ENCODE measurements at places on chromosomes 16 and 17. TPM values are rescaled to one million over a fixed set of nuclear protein-coding genes. Genes with fewer than 3 reads are reported as not detected.

GRCh38 chr16:79810449-79811189, 210.1 kb upstream of the MAF start:
- DNase-seq = no peak

SLFN11 gene
- total RNA-seq = 2.1 TPM

DNA sequence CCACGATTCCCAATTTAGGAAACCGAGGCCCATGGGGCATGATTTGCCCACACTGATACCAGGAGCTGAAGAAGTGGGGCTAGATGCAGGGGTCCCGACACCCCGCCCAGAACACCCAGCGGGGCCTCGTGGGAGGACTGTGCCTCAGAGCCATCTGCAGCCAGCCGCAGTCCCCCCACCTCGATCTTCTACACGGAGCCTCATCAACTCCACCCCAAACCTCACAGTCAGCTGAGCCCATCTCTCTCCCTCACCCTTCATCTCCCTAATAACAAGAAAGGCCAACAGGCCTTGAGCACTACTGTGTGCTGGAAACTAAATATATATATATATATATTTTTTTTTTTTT, 4.2 kb downstream of the ITGAE start:
- DNase-seq = no peak

DNA sequence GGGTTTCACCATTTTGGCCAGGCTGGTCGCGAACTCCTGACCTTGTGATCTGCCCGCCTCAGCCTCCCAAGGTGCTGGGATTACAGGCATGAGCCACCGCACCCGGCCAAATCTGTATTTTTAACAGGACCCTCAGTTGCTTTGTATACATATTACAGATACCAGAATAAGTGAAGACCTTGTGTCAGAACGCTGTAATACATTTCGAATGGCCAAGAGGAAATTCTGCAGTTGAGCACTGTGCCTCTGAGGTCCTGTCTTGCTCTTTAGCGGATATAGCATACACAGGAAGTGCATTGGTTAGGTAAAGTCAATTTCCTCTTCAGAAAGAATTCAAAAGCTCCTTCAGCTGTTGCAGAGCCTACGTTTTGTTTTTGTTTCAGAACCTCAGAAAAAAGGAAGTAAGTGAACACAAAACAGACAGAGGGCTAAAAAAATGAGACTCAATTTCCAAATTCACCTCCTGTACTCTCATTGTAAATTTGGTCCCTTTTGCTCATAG, 15.7 kb downstream of the CRLF3 start:
- DNase-seq = no peak

- DNase-seq = no peak
Measured at GRCh38 chr16:6446370-6446769, 886.3 kb upstream of the RBFOX1 start.

DNA sequence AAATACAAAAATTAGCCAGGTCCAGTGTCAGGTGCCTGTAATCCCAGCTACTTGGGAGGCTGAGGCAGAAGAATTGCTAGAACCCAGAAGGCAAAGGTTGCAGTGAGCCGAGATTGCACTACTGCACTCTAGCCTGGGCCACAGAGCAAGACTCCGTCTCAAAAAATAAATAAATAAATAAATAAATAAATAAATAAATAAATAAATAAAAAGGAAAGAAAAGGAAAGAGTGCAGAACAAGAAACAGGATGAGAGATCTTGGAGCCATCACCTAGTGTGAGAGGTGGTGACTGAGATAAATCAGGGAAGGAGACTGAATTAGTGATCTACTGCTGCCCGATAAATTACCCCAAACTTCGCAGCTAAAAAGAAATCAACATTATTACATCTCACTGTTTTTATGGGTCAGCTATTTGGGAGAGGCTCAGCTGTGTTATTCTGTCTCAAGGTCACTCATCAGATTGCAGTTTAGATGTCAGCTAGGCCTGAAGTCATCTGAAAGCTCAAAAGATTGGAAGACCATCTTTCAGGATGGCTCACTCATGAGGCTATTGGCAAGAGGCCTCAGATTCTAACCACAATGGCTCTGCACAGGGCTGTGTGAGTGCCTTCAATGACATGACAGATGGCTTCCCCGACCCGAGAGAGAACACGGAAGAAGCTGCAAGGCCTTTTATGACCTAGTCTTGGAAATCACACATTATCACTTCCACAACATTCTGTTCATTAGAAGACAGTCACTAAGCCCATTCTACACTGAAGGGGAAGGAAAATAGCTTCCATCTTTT, 66.4 kb downstream of the CMC2 start:
- no peak for DNase-seq

GAS2L2 gene
- 0.11 TPM for total RNA-seq

DNA sequence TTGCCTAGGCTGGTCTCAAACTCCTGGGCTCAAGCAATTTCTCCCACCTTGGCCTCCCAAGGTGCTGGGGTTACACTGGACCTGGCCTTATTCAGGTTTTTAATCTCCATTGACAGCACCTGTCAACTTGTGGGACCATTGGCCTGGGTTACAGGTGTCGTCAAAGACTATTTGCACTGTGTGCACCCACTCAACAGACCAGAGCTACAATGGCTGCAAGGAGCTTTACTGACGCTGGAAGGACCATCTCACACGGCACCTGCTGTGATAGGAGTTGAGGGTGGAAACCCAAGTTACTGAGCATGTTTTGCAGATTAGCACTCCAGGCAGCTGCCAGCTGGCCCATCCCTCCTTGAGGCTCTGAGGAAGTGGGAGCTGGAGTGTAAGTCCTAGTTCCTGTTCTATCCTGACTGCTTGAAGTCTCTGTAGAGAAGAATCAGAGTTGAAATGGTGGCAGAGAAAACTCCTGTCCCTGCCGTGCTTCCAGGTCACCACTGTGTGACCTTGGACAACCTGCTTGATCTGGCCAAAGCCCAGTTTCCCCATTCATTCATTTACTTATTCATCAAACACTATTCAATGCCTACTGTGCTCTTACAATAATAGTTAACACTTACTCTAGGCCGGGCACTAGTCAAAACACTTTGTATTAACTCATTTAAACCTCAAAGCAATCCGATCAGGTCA, 42.4 kb upstream of the LONP2 start:
- no peak for DNase-seq

ERN1 gene
- total RNA-seq = 39.4 TPM

FBXL16 gene
- 4.3 TPM for total RNA-seq

DNA sequence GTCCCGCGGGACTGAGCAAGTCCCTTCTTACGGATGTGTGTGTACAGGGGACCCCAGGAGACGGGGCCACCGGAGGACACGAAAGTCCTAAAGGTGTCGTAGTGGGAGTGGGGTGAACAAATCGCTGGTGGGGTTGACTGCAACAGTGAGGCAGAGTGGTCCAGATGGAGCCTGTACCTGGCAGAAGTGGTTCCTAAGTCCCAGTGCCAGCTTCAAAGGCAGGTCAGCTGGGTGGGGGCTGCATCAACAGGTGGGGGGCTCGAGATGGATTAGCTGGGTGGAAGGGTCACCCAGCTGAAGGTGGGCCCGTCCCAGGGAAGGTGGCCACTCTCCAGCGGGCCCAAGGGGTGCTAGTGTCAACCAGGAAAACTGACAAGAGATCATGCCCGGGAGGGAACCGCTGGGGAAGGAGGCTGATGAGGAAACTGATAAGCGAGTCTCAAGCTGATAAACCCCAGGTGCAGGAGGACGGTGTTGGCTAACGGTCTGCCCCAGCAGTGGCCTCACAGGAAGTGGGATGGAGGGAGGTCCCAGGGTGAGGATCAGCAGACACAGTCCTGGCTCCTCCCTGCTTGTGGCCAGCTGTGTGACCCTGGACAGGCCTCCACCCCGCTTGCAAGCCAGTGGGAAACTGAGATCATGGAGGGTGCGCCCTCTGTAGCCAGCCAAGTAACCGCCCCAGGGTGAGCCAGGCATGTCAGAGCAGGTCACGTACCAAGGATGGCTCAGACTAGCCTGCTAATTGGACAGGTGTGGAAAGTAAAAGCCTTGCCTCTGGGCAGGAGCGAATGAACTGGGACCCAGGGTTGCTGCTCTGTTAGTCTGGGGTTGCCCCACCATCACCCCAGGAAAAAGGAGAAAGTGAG, 1.0 kb downstream of the ORAI3 start:
- DNase-seq = no peak

DNA sequence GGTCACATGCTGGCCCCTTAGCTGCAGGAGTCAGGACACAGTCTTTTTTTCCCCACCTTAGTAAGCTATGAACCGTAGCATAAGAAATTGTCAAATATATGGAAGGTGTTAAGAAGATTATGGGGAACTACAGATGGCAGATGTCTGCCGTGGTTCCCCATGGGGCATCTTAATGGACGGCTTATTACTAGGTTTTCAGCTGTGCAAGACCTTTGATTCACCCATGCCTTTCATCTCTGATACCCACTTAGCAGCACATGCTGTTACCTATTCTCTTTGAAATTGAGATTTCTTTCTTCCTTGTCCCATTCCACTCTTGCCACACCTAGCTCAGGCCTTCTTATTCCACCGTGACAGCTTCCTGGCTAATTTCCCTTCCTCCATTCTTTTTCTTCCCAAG, 70.7 kb downstream of the RPTOR start:
- DNase-seq = no peak

DNA sequence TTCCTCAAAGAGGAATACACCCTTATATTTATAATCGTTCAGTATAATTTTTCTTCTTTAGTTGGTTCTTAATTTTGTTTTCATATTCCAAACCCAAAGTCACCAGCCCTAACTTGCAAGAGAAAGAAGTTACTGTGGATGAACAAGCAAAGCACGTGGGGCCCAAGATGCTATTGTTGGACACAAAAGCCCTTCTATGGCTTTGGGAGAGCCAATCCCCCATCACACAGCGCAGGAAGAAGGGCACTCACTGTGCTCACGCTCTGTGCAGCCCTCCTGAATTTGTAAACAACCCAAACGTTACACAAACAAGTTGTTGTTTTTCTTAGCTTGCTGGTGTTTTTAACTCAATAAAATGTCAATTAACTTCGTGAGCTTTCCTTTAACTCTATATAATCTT, 22.5 kb downstream of the SPPL2C start:
- no peak for DNase-seq

KRTAP4-6 gene
- total RNA-seq = not detected

DNA sequence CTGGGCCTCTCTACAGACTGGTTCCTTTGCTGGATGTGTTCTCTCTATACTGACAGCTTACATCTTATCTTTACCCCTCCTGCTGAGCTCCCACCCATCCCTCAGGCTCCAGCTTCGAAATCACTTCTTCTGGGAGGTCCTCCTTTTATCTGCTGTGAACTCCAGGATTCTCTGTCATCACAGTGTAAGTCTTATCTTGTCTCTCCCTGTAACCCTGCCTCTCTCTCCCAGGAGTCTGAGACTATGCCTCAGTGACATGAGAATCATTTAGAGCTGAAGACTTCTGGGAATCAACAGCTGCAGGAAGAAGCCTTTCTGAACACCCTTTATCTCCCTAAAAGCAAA, 148.1 kb upstream of the HS3ST3A1 start:
- no peak for DNase-seq

CACNA1H gene
- total RNA-seq = 42.8 TPM

- DNase-seq = no peak
Measured at GRCh38 chr16:1182950-1183907, 30.3 kb downstream of the CACNA1H start.

GRCh38 chr16:27264151-27264550, 4.4 kb downstream of the NSMCE1 start:
- no peak for DNase-seq

MAFG gene
- total RNA-seq = 29.5 TPM

DNA sequence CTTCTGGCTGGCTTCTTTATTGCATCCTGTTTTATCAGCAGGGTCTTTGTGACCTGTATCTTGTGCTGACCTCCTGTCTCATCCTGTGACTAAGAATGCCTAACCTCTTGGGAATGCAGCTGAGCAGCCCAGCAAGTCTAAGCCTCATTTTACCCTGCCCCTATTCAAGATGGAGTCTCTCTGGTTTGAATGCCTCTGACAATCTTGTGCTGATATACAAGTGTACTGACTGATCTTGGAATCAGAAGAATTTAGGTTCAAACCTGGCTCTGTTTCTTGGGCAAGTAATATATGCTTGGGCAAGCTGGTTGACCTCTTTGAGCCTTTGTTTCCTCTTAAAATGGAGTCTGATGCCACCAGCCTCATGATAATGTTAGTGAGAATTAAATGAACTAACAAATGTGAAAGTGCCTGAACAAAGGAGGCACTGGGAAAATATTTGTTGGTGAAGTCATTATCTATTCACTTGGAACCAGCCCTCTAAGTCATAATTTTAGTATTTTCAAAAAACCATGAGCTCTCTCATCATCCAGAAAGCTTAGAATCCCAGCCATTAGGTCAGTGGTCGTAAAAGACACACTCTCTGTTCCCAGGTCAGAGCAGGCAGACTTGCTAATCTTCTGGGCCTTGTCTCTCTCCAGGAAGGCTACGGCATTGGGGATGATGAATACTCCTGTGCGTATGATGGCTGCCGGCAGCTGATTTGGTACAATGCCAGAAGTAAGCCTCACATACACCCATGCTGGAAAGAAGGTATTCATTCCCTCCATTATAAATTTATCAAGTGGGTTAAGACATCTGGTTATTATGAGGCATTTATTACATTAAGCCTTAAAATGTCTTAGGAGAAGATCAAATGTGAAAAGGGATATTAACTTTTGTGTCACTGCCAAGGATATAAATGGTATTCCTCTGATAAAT, 18.1 kb upstream of the ARL2BP start:
- DNase-seq = no peak

DNA sequence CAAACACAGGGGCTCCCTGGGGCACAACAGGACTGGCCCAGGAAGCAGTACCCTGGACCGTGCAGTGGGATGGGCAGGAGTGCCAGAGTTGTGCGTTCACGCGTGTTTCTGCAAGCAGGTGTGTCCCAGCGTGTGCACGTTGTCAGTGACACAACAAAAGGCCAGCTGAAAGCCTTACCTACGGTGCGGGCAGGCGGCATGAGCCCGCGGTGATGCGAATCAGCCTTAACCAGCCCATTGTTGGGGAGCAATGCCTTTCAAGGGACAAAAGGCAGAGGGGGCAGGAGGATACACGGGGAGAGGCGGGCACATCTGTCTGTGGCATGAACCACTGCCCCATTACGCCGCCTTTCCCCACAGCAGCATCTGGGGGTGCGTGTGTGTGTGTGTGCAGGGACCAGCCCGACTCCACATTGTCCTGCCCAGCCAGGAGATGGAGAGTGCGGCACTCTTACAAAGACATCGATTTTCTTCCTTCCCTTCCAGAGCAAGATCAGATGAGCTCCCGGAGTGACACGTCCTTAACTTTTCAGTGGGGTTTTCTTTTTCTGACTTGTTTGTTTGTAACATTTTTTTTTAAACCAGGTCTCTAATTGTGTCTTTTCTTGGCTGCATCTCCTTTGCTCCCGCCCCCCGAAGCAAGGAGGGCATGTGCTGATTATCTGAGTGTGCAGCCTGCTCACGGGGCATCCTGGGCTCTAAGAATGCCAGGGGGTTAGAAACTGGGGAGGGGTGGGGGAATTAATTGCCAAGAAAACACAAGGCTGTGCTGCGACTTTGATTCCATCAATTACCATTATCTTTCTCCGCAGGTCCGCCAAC, 158.1 kb downstream of the ZNF423 start:
- no peak for DNase-seq

PERCC1 gene
- total RNA-seq = 7.1 TPM

GRCh38 chr16:14449790-14450480, 180.1 kb downstream of the PARN start:
- DNase-seq = no peak

CTRB2 gene
- not detected for total RNA-seq

- no peak for DNase-seq
Measured at GRCh38 chr16:16183562-16183961, 39.7 kb downstream of the ABCC6 start.

GRCh38 chr16:31191697-31192428, 10.7 kb downstream of the PYCARD start:
- DNase-seq = no peak

Measured in progenitor cell of endocrine pancreas (in vitro differentiated cells).